ENCODE measurements at places on chromosomes 2 and 18. TPM values are rescaled to one million over a fixed set of nuclear protein-coding genes. Genes with fewer than 3 reads are reported as not detected.

- no peaks in the 10 kb centered on the region for H3K27me3 ChIP-seq
- no peaks in the 10 kb centered on the region for H3K36me3 ChIP-seq
- no peak for DNase-seq
- no peak overlapping the region for H3K4me3 ChIP-seq
- no peak overlapping the region for H3K27ac ChIP-seq
These were observed 1292.8 kb downstream of the DSC3 start for GRCh38 chr18:29749704-29750103.

DNA sequence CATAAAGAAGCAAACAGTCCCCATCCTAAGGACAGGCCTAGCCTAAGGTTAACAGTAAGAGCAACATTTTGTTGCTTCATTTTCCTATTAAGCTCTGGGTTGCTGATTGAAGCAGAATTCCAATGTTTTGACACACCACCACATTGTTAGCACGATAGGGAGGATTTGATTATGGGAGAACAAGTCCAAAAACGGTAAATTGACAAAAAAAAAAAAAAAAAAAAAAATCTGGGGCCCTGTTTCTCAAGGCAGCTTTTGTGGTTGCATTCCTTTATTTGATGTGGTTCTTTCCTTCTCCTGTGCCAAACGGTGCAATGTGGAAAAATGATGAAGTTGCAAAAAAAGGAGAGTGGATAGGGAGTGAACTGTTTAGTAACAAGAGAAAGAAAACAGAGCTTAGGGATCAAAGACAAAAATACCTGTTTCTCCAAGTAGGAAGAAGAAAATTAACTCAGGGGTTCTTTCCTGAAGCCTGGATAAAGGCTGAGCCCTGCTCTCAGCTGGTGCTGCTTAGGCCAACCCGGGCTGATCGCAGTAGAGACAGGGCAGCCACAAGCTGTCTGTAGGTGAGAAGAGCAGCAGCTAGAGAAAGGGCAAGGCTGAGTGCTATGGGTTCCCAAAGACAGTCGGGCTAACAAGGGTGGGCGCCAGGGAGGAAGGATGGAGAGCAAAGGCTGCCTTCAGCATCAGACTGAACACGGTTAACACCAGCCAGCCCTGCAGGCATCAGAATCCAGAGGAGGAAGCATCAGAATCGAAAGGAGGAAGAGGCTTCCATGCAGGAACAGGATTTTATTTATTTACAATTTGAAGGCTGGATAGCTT, 167.8 kb upstream of the FOSL2 start:
- no peaks in the 10 kb centered on the region for H3K36me3 ChIP-seq
- no peak overlapping the region for H3K27ac ChIP-seq
- H3K4me3 ChIP-seq = no peak overlapping the region
- DNase-seq = no peak
- no peaks in the 10 kb centered on the region for H3K27me3 ChIP-seq

- no peak overlapping the region for H3K4me3 ChIP-seq
- H3K4me1 ChIP-seq = no peaks in the 10 kb centered on the region
- H3K36me3 ChIP-seq = no peaks in the 10 kb centered on the region
- H3K27me3 ChIP-seq = no peaks in the 10 kb centered on the region
These were observed 314.8 kb upstream of the LRP1B start for GRCh38 chr2:142445551-142446072.

GRCh38 chr2:197600306-197600705, 75.1 kb downstream of the RFTN2 start:
- no peaks in the 10 kb centered on the region for H3K27me3 ChIP-seq
- no peak for DNase-seq
- no peaks in the 10 kb centered on the region for H3K4me1 ChIP-seq
- no peak overlapping the region for H3K27ac ChIP-seq

DNA sequence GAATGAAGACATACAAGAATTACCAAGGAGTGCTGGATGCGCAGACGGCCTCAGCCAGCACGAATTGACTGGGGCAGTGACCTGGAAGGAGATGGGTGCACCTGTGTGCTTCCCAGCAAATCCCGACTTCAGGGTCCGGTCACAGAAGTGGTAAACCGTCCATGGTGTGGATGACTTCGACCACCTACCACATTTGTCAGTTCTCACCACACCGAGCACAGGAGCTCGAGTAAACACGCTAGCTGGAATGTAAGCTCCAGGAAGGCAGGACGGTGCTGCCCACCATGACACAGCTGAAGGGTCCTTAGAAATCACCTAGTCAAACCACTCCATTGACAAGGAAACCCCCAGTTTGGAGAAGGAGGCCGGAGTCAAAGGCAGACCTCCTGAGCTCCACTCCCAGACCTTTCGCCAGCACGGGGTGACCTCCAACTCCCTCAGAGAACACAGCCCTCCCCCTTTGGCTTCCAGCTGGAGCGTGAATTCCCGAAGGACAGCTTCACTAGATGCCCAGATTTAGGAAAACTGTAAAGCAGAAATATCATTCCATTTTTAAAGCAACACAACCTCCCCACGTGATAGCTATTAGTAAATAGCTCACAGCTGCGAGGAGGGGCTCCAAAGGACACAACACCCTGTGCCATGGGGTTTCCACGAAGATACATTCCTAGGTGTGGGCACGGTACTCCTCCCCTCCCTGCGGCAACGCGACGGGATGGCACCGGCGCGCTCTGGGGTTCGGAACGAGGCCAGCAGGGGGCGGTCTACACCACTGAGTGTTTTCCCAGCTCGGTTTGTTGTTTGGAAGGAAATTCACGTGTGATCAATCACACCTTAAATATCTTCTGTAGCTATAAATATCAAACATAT, 34.1 kb upstream of the GNAL start:
- H3K36me3 ChIP-seq = no peaks in the 10 kb centered on the region
- H3K27me3 ChIP-seq = peaks cover 31% of the 10 kb centered on the region
- no peak overlapping the region for H3K27ac ChIP-seq
- no peak for DNase-seq

- no peaks in the 10 kb centered on the region for H3K4me1 ChIP-seq
- no peaks in the 10 kb centered on the region for H3K36me3 ChIP-seq
- H3K27ac ChIP-seq = no peak overlapping the region
- H3K4me3 ChIP-seq = no peak overlapping the region
- DNase-seq = no peak
These were observed 46.1 kb downstream of the SERTAD2 start for GRCh38 chr2:64607381-64608304.

DNA sequence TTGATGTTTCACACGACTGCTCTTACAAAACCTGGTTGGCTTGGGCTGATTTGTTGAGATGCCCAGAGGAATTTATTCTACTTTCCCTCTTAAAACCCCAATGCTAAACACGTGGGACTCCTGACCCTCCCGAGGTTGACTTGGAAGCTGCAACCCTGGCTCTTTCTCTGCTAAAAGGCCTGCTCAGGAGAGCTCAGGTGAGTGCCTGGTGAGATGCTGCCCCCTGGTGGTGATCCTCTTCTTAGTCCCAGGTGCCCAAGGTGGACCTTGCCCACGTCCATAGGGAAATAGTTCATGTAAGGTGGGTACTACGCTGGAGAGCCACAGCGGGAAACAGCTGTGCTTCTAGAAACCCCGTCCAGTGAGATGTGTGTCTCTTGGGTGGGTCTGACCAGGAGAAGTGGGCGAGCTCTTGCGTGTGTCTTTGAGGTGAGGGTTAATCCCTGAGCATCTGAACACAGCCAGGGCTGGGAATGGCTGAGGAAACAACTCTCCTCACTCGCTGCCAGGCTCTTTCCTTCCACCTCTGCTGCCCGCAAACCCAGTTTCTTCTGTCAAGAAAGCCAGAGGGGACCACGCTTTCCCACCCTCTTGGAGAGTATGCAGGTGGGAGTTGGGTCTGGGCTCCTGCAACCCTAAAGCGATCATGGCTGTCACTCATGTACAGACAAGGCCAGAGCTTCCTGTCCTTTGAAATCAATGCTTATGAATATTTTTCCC, 25.5 kb upstream of the PXDN start:
- DNase-seq = peak; percentile 45
- H3K4me3 ChIP-seq = no peak overlapping the region
- no peak overlapping the region for H3K27ac ChIP-seq
- H3K27me3 ChIP-seq = no peaks in the 10 kb centered on the region
- H3K36me3 ChIP-seq = no peaks in the 10 kb centered on the region

GRCh38 chr2:127558911-127559310, 23.4 kb downstream of the MYO7B start:
- H3K36me3 ChIP-seq = no peaks in the 10 kb centered on the region
- no peaks in the 10 kb centered on the region for H3K27me3 ChIP-seq
- no peak for DNase-seq
- no peak overlapping the region for H3K4me3 ChIP-seq
- H3K4me1 ChIP-seq = no peaks in the 10 kb centered on the region

- H3K27me3 ChIP-seq = no peaks in the 10 kb centered on the region
- DNase-seq = no peak
- no peaks in the 10 kb centered on the region for H3K36me3 ChIP-seq
- H3K27ac ChIP-seq = no peak overlapping the region
- no peaks in the 10 kb centered on the region for H3K4me1 ChIP-seq
These were observed 10.7 kb upstream of the HNRNPA3 start for GRCh38 chr2:177201919-177202346.

Gene GAL3ST2
- not detected for total RNA-seq

DNA sequence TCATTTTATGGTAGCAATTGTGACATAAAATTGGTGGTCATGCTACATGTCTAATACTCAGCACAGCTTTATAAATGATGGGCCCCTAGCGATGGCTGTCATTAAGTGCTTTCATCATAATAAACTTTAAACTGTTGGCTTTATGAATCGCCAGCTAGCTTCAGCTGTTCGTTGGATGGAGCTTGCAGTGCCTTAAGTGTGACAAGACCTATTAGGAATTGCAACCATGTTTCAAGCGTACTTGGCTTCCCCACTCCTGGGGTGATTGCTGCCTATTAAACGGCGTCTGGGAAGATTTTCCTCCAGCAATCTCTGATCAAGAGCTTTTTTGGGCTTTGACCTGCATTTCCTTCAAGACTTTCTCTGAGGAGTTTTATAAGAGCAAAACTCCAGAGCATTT, 164.5 kb upstream of the SIX3 start:
- H3K27ac ChIP-seq = no peak overlapping the region
- H3K36me3 ChIP-seq = no peaks in the 10 kb centered on the region
- DNase-seq = no peak
- no peaks in the 10 kb centered on the region for H3K27me3 ChIP-seq
- H3K4me1 ChIP-seq = no peaks in the 10 kb centered on the region

Gene CYTIP
- 1.4 TPM for total RNA-seq

DNA sequence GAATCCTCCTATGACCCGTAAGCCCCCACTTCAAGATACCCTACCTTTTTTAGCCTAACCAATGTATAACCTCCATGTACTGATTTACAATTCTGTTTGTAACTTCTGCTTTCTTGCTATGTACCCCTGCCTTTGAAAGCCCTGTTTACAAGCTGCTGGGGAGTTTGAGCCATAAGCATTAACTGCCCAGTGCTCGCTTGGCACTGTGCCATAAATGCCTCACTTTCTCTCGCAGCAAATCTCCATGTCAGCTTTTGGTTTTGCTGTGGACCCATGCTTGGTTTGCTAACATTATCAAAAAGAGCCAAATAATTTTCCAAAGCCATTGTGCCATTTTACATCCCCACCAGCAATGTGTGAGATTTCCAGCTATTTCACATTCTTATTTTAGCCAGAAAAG, 51.8 kb downstream of the TEX51 start:
- H3K27ac ChIP-seq = no peak overlapping the region
- H3K36me3 ChIP-seq = no peaks in the 10 kb centered on the region

Gene CAPN14
- total RNA-seq = 0.08 TPM

Gene RNASEH1
- total RNA-seq = 18.3 TPM

DNA sequence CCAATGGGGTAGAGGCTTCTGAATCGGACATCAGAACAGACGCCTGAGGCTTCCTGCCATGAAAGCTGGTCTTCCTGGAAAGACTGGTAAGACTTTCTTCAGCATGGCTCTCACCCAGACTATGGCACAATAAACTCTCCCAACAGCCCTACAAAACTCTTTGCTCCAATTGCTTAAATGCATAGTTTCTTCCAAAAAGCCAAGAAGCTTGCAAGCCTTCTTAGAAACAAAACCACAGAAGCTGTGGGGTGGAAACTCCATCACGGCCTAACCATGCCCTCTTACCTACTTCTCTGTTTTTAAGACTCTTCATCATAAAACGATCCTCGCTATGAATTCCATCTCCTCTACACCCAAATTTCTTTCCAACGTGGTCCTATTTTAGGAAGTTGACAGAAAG, 48.2 kb downstream of the PAX8 start:
- no peaks in the 10 kb centered on the region for H3K4me1 ChIP-seq
- DNase-seq = no peak
- no peaks in the 10 kb centered on the region for H3K36me3 ChIP-seq
- no peak overlapping the region for H3K4me3 ChIP-seq

- peak; percentile 64 for DNase-seq
- no peak overlapping the region for H3K4me3 ChIP-seq
- peaks cover 9% of the 10 kb centered on the region for H3K4me1 ChIP-seq
- H3K27ac ChIP-seq = no peak overlapping the region
- no peaks in the 10 kb centered on the region for H3K27me3 ChIP-seq
- no peaks in the 10 kb centered on the region for H3K36me3 ChIP-seq
These were observed 4.4 kb upstream of the RMC1 start for GRCh38 chr18:23498877-23499276.

GRCh38 chr2:113117541-113118262, 9.7 kb upstream of the IL1RN start:
- H3K36me3 ChIP-seq = no peaks in the 10 kb centered on the region
- no peak overlapping the region for H3K27ac ChIP-seq
- H3K27me3 ChIP-seq = no peaks in the 10 kb centered on the region
- DNase-seq = no peak
- no peaks in the 10 kb centered on the region for H3K4me1 ChIP-seq

DNA sequence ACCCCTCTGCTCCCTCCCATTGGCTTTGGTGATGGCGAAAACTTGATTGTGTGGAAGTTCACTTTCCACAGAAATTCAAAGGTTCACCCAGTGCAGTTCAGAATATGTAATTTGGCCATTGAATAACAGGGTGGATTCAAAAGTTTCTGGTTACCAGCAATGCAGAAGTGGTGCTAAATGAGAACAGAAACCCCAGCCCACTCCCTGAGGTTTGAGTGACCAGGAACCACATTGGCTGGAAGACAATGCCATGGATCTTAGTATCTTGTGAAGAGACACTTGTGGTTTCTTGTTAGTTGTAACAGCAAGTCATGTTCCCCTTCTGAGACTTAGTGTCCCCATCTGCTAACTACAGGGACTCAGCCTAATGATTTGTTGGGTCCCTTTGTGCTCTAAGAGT, 49.8 kb downstream of the QPCT start:
- H3K4me1 ChIP-seq = no peaks in the 10 kb centered on the region
- no peaks in the 10 kb centered on the region for H3K36me3 ChIP-seq
- no peaks in the 10 kb centered on the region for H3K27me3 ChIP-seq
- H3K27ac ChIP-seq = no peak overlapping the region

Gene CNTNAP5
- not detected for total RNA-seq

- no peaks in the 10 kb centered on the region for H3K36me3 ChIP-seq
- no peak for DNase-seq
- no peak overlapping the region for H3K27ac ChIP-seq
- H3K4me1 ChIP-seq = no peaks in the 10 kb centered on the region
- H3K4me3 ChIP-seq = no peak overlapping the region
- H3K27me3 ChIP-seq = no peaks in the 10 kb centered on the region
These were observed 101.6 kb downstream of the AP1S3 start for GRCh38 chr2:223735659-223736244.

GRCh38 chr18:394987-395362, 105.5 kb downstream of the COLEC12 start:
- H3K36me3 ChIP-seq = no peaks in the 10 kb centered on the region
- H3K27ac ChIP-seq = no peak overlapping the region
- H3K27me3 ChIP-seq = no peaks in the 10 kb centered on the region

- no peak overlapping the region for H3K4me3 ChIP-seq
- no peaks in the 10 kb centered on the region for H3K27me3 ChIP-seq
- H3K4me1 ChIP-seq = peaks cover 68% of the 10 kb centered on the region
- H3K27ac ChIP-seq = no peak overlapping the region
These were observed 117.1 kb downstream of the KLHL29 start for GRCh38 chr2:23502096-23502495.

Gene LCT
- 0.06 TPM for total RNA-seq
